Activated T-helper 1 cell treated with anti-CD3 and anti-CD28 coated beads, Interleukin-12 subunit alpha, Interleukin-12 subunit beta, Interleukin-2, Interleukin-4 antibody, amounts not matched to agents 30 ng/mL and 10 ng/mL and 1 ng/mL, durations not matched to agents 14 hours and 24 hours and 36 hours (primary cell): ENCODE measurements at places on chromosomes 7 and 10. TPM values are rescaled to one million over a fixed set of nuclear protein-coding genes. Genes with fewer than 3 reads are reported as not detected.

CYP2C8 gene
- not detected in 2 replicates for total RNA-seq

TMEM213 gene
- 0.08 TPM in 1 of 2 replicates, not detected in the other for total RNA-seq

DNA sequence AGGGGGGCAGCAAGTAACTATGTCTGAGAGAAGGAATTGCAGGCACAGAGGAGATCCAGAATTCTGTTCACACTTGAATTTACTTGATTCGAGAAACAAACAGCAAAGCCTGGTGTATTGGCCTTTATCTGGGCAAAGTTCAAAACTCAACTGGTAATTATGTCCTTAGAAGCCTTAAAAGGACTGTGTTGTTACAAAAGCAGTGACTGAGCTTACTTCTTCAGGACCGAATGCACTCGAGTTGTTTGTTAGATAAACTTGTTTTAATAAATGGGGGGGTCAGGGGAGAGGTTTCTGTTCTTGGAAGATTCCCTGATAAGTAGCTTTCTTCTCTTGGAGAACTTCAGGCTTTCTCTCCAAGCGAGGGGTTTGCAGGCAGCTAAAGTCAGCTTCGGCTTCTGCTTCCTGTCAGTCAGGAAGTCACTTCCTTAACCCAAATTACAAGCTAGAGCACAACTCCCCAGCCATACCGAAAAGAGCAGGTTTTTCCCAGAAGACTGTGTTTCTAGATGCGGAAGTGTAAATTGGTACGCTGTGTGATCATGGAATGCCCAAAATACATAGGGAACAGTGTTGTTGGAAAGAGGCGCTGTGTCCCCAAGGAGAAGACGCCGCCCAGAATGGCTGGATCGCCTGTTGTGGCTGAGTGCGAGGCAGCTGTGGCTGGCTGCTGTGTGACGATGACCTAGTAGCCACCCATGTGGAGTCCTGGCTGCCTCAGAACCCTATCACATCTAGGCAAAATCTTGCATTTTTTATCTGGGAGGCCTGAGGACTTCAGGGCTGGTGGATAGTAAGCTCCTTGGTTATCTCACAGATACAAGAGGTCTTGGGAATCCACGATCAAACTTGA lies 110.4 kb downstream of the TCF7L2 start:
- no peak for DNase-seq

DNA sequence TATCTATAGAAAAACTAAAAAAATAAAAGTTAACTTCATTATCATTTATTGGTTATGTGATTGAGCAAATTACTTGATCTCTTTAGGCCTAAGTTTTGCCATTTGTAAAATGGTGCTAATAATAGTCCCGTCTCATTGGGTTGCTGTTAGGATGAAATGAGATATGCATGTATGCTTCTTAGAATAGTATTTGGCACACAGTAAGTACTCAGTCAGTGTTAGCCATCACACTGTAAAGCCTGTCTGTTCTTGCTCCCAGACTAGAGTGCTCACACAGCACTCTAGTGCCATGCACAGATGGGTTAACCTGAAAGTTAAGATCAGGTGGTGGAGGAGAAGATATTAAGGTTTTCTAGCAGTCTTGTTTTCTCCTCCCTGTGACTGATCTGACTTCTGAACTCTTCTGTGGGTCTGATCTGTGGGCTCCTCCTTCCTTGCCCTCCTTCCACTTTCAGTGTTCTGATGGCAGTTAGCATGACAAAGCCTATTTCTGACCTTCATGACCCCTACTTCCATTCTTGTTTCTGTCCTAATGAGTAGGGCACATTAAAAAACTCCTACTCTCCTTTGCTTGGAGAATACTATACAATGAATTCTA lies 167.5 kb downstream of the RNLS start:
- no peak for DNase-seq

- DNase-seq = no peak
Observed at GRCh38 chr7:26743205-26743604, 121.2 kb downstream of the SKAP2 start.

GRCh38 chr10:49254556-49255318 lies 44.2 kb upstream of the C10orf71 start:
- no peak for DNase-seq

GRCh38 chr10:102347236-102347828 lies 48.2 kb upstream of the NFKB2 start:
- DNase-seq = no peak

DNA sequence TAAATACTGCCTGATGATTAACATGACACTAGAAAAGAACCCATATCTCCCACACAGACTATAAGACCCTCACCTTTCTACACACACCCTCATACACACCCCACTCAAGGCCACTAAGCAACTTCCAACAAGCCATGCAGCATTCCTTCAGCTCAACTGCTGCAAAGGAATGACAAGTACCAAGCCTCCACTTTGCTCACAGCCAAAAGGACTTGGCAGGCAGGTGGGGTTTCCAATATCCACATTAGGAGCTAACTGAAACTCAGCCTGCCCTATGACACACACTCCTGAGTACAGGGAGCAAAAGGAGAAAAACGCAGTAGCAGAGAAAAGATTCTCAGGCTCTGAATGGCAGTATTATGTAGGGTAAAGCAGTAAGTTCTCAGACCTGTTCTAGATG lies 13.4 kb downstream of the USP54 start:
- no peak for DNase-seq

DNA sequence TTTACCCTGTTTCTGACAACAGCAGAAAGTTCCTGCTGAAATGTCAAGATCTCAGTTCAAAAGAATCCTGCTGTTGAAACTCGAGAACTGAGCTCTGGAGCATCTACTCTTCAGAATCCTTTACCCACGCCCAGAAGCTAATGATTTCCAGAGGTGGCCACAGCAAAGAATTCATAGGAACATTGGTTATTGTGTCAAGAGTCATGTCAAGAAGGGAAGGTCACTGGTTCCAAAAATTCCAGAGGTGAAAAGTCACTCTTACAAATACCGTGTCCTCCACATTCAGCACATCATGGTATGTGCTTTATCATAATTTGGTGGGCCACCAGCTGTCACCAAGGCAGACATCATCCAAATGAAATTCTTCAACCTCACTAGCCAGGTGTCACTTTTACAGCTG lies 394.4 kb upstream of the NPVF start:
- no peak for DNase-seq

- DNase-seq = no peak
Observed at GRCh38 chr7:107390916-107391315, 78.9 kb upstream of the GPR22 start.

DNA sequence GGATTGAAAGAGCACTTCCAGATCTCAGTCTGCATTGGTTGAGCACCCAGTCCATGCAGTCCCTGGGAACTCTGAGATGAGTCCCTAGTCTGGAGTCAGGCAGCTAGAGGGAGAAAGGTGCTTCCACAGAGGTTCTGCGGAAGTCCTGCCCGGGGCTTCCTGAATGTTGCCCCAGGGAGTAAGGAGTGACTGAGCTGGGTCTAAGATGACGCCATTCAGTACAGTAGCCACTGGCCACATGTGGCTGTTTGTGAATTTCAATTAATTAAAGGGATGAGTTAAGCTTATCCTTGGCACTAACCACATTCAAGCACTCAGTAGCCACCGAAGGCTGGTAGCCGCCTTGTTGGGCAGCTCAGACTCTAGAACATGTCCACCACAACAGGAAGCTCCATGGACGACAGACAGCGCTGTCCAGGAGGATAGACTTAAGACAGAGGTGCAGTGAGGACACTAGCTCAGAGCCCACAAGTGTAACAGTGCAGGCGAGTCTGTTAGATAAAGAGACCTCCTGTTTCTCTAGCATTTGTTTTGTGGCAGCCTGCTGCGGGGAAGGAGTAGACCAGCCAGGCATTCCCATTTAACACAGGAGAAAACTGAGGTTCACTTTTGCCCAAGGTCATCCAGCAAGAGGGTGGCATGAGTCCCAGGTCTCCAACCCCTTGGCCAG lies 101.6 kb upstream of the PPIF start:
- no peak for DNase-seq

DNA sequence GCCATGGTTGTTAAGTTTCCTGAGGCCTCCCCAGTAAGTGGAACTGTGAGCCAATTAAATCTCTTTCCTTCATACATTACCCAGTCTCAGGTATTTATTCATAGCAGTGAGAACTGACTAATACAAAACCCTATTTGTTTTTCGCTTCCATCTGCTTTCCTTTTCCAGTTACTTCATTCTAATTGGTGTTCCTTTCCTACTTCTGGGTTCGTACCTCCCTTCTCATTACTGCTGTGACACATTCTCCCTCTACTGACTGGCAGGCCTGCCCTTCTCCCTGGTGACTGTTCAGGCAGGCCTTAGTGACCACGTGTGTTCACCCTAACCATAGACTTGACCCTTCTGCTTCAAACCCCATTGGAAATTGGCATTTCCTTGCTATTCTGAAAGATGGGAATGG lies 37.7 kb downstream of the MTURN start:
- DNase-seq = no peak

- DNase-seq = peak; percentile 25
Observed at GRCh38 chr7:41817386-41817785, 114.5 kb upstream of the INHBA start.

GRCh38 chr7:155860840-155861479 lies 48.7 kb upstream of the SHH start:
- DNase-seq = no peak
